ENCODE measurements at places on chromosomes 1 and 21.

DNA sequence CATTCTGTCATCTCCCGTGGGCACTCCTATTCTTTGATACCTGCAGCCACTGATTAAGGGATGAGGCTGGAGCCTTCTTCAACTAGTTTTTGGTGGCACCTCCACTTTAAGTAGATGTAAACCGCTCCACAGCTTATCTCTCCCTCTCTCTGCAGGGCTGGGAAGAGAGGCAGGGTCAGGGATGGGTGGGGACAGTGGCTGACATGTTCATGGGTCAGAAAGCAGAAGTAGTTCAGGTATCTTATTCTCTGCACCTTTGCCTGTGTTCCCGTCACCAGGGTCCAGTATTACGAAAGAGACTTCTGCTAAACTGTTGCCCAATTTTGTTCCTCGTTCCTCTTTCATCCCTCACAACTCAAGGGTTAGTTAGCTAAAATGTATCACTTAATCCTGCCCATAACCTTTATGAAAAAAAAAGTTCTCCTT lies 51.7 kb upstream of the EDEM3 start:
- no peak for DNase-seq

GRCh38 chr1:1779691-1780597 lies 1.7 kb upstream of the NADK start:
- DNase-seq = peak; percentile 68

DNA sequence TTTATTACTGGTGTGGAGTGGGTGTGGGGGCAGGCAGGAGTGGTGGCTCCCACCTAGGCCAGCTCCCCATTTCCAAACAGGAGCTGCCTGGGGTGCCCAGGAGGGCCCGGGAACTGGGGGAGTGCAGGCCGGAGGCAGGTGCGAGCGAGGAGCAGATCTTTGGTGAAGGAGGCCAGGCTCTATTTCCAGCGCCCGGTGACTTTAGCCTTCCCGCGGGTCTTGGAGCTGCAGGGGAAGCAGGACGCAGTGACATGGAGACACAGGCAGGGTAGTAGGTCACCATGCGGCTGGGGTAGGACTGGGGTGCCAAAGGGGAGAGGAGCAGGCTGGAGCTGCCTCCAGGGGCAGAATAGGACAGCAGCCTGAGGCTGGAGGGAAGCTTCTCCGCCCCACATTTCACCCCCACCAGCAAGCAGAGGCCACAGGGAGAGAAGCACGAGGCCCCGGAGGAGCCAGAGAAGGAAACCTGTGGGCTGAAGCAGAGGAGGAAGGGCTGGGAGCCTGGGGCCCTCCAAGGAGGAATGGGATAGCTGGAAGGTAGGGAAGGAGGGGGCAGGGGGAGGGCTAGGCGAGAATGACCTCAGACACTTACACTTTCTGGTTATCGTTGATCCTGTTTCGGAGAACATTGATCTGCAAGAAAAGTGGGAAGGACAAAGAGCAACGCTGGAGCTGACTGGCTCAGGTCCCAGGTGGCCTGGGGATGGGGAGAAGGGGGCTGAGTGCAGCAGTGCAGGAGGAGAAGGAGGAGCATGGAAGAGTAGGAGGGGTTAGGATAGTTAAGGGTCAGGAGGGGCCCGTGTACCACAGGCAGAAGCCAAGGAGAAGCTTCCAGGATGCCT lies 18.2 kb downstream of the TNNT2 start:
- DNase-seq = no peak

- no peak for DNase-seq
These were observed 13.8 kb downstream of the LRRC39 start for GRCh38 chr1:100164216-100164615.

GRCh38 chr1:12127206-12127810 lies 39.5 kb upstream of the TNFRSF1B start:
- peak; percentile 65 for DNase-seq

DNA sequence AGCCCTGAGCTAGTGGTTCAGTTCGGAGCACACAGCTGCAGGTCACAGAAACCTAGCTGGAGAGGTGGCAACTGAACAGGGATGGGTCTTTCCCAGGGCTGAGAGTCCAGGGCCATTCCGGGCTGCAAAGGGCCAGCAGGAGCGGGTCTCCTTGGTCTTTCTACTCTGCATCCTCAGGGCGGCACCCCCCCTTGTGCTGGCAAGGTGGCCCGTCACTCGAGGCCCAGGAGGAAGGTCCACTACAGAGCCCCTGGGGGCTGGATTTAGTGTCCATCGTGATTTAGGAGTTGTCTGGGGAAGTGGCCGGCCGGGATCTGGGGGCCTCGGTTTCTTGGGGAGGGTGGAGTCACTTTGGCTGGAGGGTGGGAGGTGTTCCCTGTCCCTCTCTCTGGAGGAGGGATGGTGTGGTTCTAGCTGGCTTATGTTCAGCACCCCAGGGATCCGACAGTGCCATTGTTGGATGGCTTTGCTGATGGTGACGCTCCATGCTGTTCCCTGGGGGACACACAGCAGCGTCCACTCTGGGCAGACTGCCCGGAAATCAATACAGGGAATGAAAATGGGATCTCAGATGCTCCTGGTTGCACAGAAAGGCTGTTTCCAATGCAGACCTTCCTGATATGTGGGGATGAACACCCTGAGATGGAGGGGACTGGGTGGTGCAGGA lies 64.4 kb downstream of the UMODL1 start:
- DNase-seq = no peak

- DNase-seq = no peak
These were observed 131.0 kb downstream of the RRAGC start for GRCh38 chr1:38728585-38728908.

- no peak for DNase-seq
These were observed 8.0 kb upstream of the PKP1 start for GRCh38 chr1:201275253-201275666.

Data from stimulated activated CD4-positive, alpha-beta T cell treated with anti-CD3 and anti-CD28 coated beads, Interleukin-15, amount 100 ng/mL, for 24 hours (primary cell).